Effector CD4-positive, alpha-beta T cell (primary cell): ENCODE measurements at places on chromosomes 7 and 10.

- DNase-seq: no peak
Measured at GRCh38 chr7:69883399-69883891, 285.2 kb downstream of the AUTS2 start.

DNA sequence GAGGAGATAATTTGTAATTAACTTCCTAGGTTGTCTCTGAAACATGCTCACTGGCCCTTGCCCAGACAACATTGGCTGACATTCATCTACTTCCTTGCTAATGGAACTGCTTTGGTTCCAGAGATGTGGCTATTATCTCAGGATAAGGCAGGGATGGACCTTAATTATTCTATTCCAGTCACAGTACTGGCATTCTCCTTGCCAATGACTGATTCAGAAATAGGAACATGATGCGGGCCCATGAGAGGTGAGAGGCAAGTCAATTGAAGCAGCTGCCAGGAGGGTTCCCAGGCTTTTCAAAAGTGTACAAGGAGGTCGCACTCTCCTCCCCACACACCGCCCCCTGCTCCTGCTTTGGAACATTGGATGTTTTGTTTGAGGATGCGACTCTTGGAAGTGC is 109.6 kb upstream of the DGKB start:
- no peak for DNase-seq

GRCh38 chr7:27375958-27376357 is 133.4 kb downstream of the EVX1 start:
- no peak for DNase-seq

DNA sequence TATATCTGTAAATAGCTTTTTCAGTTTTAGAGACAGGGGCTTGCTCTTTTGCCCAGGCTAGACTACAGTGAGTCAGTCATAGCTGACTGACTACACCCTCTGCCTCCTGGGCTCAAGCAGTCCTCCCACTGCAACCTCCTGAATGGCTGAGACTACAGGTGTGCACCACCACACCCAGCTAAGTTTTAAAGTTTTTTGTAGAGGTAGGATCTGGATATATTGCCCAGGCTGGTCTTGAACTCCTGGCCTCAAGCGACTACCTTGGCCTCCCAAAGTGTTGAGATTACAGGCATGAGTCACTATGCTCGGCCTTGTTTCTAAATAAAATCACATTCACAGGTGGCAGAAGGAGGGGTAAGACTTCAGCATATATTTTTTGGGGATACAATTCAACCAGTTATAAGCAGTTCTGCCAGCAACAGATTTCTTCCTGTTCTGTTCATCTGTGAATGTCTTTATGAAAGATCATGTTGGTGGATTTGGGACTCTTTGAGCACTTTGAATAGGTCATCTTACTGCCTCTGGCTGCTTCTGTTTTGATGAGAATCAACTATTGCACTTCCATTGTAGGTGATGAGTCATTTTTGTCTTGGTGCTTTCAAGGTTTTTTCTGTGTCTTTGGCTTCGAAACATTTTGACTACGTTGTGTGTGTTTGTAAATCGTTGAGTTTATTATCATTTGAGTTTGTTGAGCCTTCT is 15.7 kb downstream of the RBM33 start:
- no peak for DNase-seq

GRCh38 chr10:132069122-132069848 is 3.5 kb downstream of the JAKMIP3 start:
- DNase-seq: no peak

DNA sequence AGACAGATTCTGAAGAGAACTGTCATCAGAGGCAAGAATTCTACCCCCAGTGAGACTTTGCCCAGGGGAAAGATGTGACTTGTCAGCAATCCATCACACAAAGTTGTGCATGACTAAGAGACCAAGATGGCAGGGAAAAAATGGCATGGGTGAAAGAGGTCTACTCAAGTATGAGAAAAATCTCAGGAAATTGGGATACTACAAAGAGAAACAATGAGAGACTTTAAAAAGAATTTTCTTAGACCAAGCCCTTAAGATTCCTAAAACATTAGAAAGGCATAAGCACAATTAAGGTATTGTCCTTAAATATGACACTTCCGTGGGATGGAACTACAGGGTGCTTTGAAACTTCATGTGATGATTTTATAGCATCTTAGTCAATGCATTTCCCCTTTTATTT is 45.6 kb upstream of the PDE1C start:
- DNase-seq: no peak

DNA sequence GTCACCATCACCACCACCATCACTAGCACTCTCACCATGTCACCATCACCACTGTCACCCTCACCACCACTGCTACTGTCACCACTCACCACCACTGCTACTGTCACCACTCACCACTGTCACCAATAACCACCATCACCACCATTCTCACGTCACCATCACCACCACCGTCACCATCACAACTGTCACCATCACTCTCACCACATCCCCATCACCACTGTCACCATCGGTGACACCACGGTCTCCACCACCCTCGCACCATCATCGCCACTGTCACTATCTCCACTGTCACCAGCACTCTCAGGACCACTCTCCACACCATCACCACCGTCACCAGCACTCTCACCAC is 130.4 kb downstream of the MAD1L1 start:
- no peak for DNase-seq

DNA sequence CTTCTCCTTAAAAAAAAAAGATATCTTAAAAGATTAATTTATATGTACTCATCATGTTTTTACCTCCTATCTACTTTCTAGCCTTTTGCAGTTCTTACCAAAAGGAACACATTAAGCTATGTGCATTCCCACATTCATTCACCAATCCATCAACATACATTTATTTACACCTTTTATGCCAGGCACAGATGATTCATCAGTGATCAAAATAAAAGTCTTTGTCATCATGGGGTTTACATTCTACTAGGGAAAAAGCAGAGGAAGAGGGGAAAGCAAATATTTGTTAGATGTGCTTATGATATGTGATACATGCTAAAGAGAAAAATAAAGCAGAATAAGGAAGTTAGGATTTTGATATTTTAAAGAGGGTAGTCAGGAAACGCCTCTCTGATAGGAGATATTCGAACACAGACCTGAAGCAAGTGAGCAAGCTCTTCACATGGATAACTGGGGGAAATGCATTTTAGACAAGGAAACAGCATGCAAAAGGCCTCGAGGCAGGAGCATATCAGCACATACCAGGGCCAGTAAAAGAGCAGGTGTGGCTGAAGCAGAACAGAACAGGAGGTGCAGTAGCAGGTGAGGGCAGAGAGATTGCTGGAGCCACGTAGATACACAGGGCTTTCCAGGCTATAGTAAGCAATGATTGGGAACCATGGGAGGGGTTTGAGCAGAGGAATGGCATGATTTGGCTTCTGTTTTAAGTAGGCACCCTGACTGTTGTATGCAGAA is 67.4 kb downstream of the REEP3 start:
- no peak for DNase-seq

GRCh38 chr7:36010656-36011587 is 142.1 kb upstream of the EEPD1 start:
- no peak for DNase-seq

- DNase-seq: no peak
Measured at GRCh38 chr10:97278491-97278989, 13.9 kb downstream of the ARHGAP19 start.

GRCh38 chr7:102287981-102288278 is 1.3 kb downstream of the SH2B2 start:
- no peak for DNase-seq

GRCh38 chr7:91041141-91041540 is 223.1 kb upstream of the FZD1 start:
- DNase-seq: no peak

- DNase-seq: no peak
Measured at GRCh38 chr10:68406111-68406814, 814 bp downstream of the RUFY2 start.

GRCh38 chr10:125368146-125368545 is 207.8 kb upstream of the CTBP2 start:
- no peak for DNase-seq

DNA sequence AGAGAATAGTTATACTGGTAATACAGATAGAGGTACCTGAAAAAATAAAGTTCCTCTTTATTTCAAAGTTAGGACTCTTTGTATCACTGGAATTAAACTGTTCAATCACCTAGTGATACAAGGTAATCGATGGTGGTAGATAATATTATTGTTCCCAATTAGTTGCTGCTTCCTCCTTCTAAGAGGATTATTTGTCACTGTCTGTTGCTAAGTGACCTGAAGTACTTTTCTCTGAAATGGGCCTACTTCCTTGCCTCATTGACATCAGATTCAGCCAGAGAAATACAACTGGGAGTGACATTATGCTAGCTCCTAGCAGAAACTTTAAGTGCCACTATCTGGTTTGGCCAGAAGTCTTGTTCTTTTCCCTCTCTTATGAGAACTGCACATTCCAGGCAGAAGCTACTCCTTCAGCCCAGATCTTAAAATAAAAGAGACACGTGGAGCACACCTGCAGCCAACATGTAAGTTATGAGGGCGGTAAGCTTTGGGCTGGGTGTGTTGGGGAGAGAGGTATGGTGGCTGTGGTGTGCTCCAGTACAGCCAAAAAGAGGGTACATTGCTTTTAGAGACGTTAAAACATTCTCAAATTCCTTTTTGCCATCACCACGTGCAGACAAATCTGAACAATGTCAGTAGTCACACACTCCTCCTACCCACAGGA is 54.8 kb downstream of the MINDY3 start:
- no peak for DNase-seq

DNA sequence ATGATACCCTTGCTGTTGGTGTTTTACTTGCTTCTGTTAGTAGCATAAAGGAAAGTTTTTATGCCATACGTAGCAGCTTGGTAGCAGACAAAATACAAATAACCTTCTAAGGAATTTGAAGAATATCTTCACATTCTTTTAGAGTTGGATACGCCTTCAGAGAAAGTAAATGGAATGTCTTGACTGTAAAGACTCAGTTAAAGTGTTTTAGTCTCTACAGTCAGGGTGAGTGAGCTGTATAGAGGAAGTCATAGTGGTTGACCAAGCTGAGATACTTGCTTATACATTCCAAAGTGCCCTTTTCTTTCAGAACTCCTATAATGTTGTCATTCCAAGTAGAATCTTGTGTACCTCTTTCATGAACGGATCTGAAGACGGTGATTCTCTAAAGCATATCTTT is 37.7 kb downstream of the RABGEF1 start:
- DNase-seq: no peak

DNA sequence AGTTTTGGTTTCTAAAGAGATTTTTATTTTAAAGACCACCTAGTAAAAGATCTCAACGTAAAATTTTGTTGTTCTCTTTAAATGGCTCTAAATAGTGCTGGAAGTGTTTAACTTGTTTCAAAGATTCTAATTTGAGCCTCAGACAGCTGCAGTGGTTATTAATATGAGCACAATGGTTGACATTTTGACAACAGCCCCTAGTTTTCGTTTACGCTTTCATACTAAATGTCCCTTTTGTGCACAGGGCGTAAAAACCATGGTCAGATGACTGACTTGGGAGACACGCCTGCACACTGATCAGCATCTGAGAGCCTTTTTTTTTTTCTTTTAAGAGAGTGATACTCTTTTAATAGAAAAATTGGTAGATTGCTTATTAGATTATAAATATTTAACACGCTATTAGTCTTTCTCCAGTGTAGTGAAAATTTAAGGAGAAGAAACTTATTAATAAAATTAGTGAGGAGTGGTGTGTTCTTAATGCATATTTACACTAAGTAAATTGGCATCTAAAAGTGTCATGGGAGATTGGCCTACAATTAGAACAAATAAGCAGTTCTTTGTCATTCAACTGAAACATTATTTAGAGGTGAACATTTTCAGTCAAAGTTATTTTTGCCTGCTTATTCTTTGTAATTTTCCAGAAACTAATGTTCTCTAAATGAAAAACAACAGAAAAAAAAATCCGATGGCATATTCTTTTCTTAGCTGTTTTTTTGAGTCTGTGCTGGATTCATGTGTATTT is 182.8 kb upstream of the PHYHIPL start:
- DNase-seq: no peak

DNA sequence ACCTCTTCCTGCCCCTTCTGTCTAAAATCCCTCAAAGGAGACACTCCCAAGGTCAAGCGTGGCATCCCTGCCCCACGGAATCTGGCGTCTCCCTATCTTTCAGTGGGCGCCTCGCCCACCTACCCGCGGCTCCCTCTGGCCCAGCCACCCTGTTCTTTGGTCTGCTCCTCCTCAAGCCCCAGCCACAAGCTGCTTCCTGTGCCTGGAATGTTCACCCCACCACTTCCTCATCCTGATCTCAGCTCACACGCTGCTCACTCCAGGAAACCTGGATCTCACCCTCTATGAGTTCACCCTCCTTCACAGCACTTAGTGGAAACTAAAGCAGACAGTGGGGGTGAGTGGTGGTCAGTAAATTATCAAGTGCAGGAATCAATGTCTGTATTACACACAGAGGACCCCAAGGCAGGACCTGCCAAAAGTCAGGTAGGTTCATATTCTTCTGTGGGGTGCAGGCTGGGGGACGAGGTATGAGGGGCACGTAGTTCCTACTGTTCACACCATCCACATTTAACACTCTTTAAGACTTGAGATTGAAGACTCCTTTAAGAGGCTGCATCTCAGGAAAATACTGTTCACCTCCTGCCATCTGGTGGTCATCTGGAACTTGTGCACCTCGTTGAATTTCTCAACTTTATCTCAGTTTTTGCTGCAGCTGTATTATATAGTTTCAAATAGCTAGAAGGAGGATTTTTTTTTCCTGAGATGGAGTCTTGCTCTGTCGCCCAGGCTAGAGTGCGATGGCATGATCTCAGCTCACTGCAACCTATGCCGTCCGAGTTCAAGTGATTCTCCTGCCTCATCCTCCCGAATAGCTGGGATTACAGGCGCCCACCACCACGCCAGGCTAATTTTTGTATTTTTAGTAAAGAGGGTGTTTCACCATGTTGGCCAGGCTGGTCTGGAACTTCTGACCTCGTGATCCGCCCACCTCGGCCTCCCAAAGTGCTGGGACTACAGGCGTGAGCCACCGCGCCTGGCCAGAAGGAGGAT is 166.6 kb downstream of the ARHGAP21 start:
- no peak for DNase-seq

- no peak for DNase-seq
Measured at GRCh38 chr10:132632851-132633684, 95.5 kb downstream of the INPP5A start.

DNA sequence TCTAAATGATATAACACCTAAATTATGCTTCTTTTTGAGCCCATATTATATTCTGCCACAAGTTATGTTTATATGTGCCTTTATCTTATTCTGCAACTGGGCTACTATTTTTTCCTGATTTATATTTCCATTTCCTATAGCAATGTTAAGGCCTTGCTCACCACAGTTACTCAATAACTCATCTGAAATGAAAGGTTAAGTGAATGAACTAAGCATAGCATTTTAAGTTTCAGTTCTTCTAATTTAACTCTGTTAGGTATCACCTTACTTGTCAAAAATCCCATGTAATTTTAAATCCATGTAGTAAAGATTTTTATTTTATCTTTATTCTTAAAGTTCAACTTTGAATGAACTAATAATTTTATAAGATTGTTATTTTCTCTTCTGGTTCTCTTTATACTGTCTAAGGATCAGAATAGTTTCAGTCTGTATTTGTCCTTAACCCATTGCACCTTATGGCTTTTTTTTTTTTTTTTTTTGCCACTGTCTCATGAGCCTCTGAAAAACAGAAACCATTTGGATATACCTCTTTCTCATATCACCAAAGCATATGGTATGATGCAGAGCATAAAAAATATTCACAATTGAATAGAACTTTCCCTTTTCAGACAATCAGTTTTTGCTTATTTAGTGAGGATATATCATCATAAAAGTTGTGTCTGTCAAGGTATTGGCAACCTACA is 301.8 kb upstream of the ZWINT start:
- DNase-seq: no peak
